ENCODE measurements at places on chromosomes 7 and 10.

DNA sequence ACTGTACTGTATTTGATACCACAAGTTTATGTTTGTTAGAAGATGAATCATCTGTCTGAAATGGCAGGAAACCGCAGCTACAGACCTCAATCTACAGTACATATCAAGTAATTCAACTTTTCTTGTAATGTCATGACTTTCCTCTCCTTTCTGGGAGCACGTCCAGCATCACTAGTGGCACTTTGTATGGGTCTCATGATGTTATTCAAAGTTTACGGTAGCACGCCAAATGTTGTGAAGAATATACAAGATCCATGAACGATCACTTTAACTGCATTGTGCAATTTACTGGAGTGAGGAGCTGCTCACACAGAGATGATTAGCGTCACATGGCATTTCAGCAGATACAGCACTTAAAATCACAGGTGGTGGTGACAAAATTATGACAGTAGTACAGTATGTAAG, 257.8 kb upstream of the GNAI1 start:
- DNase-seq: no peak

- no peak for DNase-seq
Measured at GRCh38 chr7:149741629-149742028, 31.8 kb downstream of the ZNF467 start.

DNA sequence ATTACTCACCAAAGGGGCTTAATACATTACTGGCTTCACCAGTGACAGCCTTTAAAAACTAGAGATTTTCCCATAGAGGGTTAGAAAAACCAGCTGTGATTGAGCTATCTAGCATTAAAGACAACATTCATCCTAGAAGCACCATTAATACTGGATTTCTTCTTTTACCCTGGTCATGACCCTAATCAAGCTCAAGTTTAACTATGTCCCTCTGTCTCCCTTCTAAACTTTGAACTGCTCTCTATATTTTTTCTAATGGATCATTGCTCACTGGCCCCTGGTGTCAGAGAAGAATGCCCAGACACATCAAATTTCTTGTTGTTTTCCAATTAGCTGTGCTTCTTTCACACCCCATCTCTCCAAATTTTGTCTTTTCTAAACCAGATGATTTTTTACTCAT, 1101.3 kb downstream of the XPNPEP1 start:
- DNase-seq: no peak

GRCh38 chr10:71372882-71373495, 23.7 kb upstream of the CDH23 start:
- no peak for DNase-seq

GRCh38 chr7:151729521-151729921, 147.4 kb downstream of the PRKAG2 start:
- DNase-seq: no peak

DNA sequence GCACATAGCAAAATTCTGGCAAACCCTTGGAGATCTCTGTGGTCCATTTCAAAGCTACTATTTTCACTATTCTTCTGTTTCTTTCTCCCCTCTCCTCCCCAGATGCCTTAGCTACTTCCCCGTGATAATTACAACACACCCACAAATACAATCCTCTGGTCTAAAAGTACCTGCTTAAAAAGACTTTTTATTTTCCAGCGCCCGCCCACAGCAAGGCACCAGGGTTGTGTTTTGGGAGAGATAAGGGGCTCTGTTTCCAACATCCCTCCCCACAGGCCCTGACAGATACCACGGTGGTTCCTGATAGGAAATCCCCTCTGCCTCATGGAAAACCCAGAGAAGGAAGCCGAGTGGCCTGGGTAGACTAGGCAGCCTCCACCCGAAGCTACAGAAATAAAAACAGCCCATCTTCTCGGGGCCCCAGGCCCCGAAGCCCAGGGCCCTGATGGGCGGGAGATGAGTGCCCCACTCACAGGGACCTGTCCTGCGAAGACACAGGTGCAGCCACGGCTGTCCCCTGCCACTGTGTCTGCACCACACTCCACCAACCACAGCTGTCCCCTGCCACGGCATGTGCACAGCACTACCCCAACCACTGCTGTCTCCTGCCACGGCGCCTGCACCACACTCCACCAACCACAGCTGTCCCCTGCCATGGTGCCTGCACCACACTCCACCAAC, 19.7 kb downstream of the CALML5 start:
- no peak for DNase-seq

DNA sequence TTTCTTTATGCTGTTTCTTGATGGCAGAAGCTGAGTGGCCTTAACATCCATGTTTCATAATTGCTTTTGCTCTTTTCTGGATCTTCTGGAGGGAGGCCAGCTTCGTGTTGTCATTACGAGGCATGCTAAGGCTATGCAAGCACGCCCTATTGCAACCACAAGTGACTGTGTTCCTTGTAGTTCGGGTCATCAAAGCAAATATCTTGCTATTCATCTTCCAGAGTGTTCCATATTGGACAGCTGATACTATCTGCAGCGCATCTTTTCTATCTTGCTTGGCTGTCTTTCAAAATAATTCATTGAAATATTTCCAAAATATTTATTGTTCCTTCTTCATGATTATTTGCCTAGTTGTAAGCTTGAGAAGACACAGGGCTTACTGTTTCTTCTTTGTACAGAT, 5.0 kb downstream of the EPHB6 start:
- no peak for DNase-seq

DNA sequence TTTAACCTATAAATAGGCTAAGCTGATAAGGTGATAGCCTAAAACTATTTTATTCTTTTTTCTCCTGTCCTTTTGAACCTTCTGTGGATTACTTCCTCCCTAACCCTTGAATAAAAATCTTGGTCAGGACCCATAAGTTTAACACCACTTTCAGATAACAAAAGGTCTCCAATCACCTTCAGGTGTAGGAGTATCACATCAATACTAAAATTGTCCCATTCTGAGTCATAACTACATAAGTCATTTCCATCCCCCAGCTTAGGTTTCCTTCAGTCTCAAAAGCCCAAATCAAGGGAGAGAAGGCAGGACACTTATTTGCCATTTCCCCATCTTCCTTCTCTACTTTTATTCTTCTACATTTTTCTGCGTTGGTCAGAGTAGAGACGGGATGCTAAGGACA, 56.9 kb upstream of the WNT16 start:
- DNase-seq: no peak

All from D721Med (cell line).